ENCODE measurements at places on chromosomes 4 and X.
A peak's percentile ranks its signal among the peaks of the same experiment; 100 is the strongest.

DNA sequence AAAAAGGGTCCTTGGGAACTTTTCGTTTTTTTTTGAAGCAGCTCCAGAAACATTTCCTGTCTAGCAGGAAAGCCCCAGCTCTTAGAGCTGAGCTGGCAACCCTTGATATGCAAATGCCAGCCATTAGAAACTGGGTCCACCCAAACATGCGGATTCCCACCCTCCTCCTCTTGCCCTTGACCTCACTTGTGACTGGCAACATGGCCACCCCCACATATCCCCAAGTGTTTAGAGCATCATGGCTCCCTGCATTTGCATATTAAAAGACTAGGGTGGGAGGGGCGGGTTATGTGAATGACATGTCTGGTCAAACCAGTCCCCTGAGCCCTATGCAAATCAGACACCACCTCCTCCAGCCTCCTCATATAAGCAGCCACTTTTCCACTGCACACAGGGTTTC, 671.1 kb downstream of the FAT4 start:
- no peak for DNase-seq

DNA sequence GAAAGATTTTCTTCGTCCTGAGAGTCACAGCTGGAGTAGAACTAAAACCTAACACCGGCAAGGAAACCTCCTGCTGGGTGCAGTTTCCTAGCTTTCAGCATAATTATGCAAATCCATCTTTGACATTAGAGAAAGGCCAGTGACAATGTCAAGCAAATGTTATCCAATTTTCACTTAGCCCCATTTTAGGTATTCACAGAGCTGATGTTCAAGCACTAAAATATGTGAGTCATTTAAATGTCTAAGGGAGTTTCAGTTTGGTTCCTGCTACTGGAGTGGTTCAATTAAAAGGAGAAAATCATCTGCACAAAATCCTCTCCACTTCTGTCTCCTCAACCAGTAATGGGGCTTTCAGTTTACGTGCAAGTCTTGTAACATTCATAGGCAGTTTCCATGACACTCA, 37.1 kb upstream of the AMOT start:
- DNase-seq: no peak

GRCh38 chr4:53747401-53747800, 156.1 kb upstream of the LNX1 start:
- no peak for DNase-seq

DNA sequence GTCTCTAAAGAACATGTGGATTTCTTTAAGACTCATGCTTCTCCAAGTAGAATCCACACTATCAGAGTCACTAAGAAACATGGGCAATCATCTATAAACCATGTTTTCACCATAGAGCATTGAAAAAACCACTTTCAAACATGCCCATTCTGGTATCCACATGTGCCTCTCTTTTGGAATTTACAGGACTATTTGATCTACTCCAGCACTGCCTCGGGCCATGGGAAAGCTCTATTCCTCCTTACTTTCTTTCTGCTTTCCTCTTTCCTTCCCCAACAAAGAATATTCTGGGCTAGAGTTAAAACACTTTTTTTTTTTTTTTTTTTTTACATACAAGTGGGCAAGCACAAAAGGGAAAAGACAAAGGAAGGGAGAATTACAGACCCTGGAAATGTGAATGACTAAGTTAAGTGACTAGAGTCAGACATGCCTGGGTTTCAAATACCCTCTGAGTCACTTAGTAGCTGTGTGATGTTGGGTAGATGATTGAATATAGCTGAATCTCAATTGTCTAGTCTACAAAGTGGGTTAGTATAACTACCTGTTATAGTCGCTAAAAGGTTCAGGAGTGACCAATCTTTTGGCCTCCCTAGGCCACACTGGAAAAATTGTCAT, 847.7 kb upstream of the INTU start:
- DNase-seq: no peak

DNA sequence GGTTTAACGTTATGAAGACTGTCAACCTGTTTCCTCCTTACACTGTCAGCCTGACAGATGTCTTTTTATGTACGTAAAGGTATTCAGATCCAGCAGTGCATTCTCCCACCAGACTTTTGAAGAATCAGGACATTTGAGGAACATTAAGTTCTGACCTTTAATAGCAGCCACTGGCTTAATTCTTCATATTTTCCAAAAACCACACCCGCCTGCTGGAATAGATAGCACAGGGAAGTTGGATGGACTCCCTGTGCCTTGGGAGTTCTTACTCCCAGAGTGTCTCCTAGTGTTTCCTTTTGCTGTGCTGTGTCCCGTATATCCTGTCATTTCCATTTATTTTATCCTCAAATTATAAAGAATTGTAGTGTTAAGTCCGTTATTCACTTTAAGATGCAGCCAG, 94.5 kb downstream of the AFF1 start:
- no peak for DNase-seq

DNA sequence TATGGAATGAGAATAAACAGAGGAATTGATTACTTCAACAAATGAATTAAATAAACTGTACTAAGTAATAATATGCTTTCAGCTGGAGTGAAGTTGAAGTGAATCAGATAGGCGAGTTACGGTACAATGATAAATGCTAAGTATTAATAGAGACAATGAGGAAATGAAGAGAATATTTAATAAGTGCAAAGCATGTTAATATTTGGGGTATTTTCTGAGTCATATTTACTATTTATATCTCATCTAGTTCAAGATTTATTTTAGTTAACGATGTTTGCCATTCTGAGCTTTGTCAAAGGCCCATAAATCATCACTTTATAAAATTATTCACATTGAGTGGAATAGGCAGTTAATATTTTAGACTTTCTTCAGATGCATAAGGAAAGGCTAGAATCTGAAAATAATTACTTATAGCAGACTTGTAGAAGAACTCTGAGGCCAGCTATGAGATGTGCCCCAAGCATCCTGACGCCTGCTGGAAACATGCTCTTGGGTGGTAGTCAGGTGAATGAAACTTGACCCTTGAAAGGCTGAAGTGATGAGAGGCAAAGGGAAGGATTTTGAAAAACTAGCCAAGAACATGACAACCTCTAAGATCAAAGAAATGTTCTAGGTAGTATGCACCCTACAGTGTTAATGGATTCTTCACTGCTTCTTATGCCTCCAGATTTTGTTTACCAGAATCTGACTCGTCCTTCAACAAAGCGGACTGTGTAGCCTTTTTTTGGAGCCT, 133.8 kb upstream of the STIM2 start:
- DNase-seq: no peak

GRCh38 chr4:72567821-72568675, 973 bp downstream of the ADAMTS3 start:
- DNase-seq: no peak

- DNase-seq: no peak
Observed at GRCh38 chrX:33324099-33324498, 112.8 kb upstream of the DMD start.

GRCh38 chr4:2462218-2462991, 6.5 kb upstream of the RNF4 start:
- DNase-seq: peak; percentile 32

- no peak for DNase-seq
Observed at GRCh38 chrX:20952180-20952579, 422.0 kb upstream of the CNKSR2 start.

DNA sequence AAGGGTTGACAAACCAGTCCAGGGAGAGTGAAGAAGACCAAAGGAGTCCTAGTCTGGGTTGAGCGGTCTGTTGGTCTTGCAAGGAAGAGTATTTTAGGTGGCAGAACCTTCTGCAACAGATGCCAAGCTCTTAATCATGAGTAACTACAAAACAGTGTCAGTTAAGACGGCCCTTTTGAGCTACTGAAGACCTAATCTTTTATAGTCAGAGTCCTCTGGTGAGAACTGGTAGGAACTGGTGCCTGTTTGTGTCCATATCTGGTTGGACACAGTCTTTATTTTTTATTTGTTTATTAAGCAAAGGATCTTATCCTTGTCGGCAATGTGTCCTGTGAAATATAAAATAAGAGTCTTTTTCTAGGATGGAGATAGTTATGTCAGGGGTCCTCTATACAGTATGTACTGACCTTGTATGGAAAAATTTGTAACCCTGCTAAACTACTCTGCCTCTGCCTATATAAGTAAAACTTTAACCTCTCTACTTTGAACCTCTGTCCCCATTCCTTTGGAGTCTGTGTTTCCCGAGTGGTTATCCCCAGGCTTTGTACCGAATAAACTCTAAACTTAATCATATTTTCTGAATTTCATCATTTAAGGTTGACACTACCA, 47.1 kb downstream of the FAM13A start:
- no peak for DNase-seq

DNA sequence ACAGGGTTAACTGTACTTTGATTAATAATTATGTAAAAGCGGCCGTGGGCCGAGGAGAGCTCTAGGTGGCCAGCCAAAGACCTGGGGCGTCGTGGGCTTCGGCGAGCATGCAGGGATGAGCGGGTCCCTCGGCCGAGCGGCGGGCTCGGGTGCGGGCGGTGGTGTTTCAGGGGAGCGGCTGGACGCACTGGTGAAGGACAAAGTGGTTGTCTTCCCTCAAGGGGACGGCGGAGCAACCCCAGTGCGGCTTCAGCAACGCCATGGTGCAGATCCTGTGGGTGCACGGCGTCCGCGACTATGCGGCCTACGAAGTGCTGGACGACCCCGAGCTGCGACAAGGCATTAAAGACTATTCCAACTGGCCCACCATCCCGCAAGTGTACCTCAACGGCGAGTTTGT, 103.0 kb upstream of the C1GALT1C1 start:
- DNase-seq: no peak

DNA sequence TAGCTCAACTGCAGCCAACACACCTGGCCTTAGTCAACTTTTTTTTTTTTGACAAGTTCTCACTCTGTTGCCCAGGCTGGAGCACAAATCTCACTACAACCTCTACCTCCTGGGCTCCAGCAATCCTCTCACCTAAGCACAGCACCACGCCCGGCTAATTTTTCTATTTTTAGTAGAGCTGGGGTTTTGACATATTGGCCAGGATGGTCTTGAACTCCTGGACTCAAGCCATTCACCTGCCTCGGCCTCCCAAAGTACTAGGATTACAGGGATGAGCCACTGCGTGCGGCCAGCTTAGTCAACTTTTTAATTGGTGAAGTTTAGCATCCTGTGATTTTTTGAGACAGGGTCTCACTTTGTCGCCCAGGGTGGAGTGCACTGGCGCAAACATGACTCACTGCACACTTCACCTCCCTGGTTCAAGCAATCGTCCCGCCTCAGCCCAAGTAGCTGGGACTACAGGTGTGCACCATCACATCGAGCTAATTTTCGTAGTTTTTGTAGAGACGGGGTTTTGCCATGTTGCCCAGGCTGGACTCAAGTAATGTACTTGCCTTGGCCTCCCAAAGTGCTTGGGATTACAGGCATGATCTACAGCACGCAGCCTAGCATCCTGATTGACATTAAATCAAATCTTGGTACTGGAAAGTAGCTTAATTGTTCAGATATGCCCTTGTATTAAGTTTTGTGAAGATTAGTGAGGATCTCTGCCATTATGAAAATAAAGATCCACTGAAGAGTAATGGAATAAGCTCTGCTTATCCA, 8.3 kb downstream of the HNRNPDL start:
- DNase-seq: no peak

- DNase-seq: no peak
Observed at GRCh38 chr4:112693507-112693906, 56.6 kb downstream of the LARP7 start.

DNA sequence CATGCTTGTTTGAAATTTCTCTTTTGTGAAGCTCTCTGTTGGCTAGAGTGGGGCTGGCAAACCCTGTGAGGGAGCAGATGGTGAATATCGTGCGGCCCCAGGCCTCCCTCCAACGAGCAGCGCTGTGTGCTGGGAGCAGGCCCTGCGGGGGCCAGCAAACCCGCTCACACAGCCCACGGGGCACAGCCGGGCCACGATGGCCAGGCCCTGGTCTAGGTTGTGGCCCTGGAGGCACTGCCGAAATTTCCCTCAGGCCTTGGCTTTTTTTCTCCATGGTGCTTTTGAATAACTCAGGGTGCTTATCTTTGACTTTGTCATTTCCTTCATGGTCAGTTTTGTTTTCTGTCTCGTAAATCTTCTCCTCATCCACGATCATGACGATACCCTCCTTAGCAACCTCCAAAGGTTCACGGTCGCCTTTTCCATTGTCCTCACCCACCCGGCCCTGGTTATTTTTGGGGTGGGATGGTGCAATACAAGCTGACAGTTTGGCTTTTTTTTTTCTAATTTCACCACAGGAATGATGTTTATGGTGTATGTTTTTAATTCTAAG, 20.7 kb downstream of the PCGF3 start:
- no peak for DNase-seq

DNA sequence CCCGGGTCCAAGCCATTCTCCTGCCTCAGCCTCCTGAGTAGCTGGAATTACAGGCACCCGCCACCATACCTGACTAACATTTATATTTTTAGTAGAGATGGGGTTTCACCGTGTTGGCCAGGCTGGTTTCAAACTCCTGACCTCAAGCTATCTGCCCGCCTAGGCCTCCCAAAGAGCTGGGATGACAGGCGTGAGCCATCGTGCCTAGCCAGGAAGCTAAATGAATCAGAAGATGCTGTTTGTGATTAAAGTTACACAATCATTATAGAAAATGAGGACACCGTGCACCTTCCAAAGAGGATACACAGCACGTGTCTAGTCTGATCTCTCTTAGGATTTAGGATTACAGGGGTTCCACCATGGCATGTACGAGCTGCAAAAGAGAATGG, 99.6 kb downstream of the DHRSX start:
- DNase-seq: no peak

DNA sequence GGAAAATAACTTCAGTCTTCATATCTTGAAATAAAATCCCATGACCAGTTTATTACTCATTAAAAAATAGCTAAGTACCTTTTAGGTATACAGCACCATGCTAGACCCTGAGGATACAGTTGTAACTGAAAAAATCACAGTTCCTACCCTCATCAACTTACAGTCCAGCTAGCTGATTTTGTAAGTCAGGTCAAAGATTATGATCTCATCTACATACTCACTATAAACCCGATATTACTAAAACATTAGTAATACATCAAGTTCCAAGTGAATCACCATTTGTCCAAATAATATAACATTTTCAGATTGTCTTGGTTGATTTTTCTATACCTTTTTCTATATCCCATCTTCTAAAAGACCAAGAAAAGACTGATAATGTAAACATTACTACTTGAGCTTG, 333.9 kb downstream of the INPP4B start:
- no peak for DNase-seq

DNA sequence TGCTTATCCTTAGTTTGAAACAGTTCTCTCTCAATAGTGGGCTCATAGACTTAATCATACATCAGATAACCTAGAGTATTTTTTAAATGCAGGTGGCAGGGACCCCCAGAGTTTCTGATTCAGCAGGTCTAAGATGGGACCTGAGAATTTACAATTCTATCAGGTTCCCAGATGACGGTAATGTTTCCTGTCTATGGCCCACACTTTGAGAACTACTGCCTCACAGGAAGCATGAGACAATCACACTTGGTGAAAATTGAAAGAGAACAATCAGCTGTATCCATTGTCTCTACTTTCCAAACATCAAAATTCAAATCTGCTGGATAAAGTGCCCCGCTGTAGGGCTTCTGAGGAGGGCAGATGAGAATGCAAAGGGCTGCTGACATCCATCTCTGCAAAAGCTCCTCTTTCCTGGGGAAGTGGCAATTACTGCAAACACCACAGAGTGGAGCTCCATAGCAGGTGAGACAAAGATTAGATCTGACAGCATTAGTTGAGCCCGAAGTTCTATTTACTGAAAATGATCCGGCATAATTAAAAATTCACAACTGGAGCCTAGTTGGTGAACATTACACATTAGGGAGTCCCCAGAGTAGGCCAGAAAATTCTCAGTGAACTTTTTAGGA, 187.8 kb upstream of the MBNL3 start:
- no peak for DNase-seq

GRCh38 chr4:141132709-141133145, 542 bp downstream of the RNF150 start:
- DNase-seq: no peak

- no peak for DNase-seq
Observed at GRCh38 chr4:139922406-139923024, 231.5 kb downstream of the MAML3 start.
